A549 treated with ZK216348 at 1 μM for 4 hours (cell line): ENCODE measurements at places on chromosomes 3 and 15. TPM values are rescaled to one million over a fixed set of nuclear protein-coding genes. Genes with fewer than 3 reads are reported as not detected.

TMC3 gene
- not detected in 5 replicates for total RNA-seq

ROPN1 gene
- not detected in 5 replicates for total RNA-seq

FGF7 gene
- not detected in 5 replicates for total RNA-seq

TMEM212 gene
- not detected in 5 replicates for total RNA-seq

ARHGEF3 gene
- total RNA-seq: 6.2 to 9.9 TPM (median 8.5 TPM) in 5 replicates

NEO1 gene
- 27.2 to 40.5 TPM (median 34.8 TPM) in 5 replicates for total RNA-seq

CACNA2D3 gene
- total RNA-seq: 0.04 to 0.29 TPM (median 0.07 TPM) in 3 of 5 replicates, not detected in the others

GPR149 gene
- not detected in 5 replicates for total RNA-seq

TNFAIP8L3 gene
- 13.1 to 22.4 TPM (median 16.4 TPM) in 5 replicates for total RNA-seq

TMCO5A gene
- total RNA-seq: not detected in 5 replicates

CD200 gene
- total RNA-seq: not detected in 5 replicates

MED12L gene
- total RNA-seq: 0.30 to 1.2 TPM (median 0.53 TPM) in 5 replicates
